ENCODE measurements at places on chromosomes 2 and 18.

GRCh38 chr2:932320-933115 lies 18.1 kb upstream of the SNTG2 start:
- no peak for DNase-seq

DNA sequence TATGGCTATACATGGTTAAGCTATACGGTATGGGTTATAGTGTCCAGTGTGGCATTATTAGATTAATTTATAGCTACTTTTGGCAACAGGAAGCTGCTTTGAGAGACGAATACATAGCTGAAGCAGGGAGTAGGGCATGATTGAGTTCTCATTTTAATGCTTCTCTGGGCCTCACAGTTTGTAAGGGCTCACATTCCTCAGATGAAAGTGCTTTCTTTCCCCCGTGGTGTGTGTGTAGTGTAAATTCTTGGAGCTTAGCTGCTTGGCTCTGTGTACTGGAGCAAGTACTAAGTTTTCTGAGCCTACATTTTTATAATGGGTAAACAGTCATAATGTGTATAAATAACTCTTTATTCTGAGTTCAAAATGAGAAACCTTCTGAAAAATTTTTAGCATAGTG lies 173.7 kb downstream of the PTPRM start:
- DNase-seq, result no peak

DNA sequence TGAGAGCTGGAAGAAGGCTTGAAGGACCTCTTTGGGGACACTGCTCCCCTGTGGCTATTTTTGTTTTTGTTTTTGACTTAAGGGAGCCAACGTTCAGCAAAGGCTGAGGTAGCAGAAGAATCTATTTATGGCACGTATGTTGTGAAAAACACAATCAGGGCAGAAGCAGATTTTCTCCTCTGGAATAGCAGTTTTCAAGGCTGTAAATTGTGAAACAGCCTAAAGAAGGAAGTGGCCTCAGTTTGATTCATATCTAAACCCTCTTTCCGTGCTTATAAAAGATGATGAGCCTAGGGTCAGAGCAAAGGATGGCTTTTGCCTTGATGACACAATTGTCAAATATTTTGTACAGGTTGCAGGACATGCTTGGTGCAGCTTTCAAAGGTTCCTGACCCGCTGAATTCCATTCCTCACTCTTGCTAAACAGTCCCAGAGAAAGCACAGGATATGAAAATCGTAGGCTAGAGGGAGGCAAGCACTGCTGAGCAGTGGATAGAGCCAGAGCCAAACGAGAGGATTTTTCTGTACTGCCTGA lies 106.2 kb upstream of the DLX2 start:
- no peak for DNase-seq

GRCh38 chr18:10913919-10914318 lies 235.4 kb downstream of the PIEZO2 start:
- no peak for DNase-seq

DNA sequence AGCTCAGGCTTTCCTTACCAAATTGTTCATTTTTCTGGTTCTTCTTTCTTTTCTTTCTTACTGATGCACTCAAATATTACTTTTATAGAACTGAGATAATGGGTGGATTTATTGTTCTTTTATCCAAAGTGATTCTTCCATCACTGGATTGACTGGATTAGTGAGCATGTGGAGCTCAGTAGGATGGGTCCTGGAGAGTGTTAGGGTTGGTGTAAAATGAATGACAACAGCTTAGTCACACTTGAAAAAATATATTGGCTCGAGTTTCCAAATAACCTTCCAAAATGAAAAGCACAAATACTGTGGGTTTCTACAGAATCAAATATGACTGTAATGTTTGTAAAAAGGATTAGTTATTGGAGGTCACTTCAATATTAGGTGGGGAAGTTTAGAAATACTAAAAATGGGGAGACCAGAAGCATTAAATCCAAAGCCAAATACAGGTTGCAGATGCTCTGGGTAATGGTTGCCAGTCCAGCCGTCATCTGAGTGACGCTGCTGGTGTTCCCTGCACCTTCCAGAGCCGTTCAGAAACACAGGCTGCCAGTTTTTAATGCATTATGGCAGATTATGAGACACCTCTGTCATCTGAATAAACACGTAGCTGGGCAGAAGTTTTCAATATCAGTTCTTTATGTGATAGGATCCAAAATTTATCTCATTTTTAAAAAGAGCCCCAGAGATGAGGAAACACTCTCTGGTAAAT lies 294.8 kb upstream of the NRP2 start:
- DNase-seq, result no peak

Data from T-cell (primary cell).